ENCODE measurements at places on chromosomes 2 and 18.

GRCh38 chr2:177155631-177156030 lies 57.0 kb upstream of the HNRNPA3 start:
- DNase-seq: no peak

- DNase-seq: no peak
Measured at GRCh38 chr2:35510636-35511035, 844.9 kb upstream of the CRIM1 start.

- DNase-seq: no peak
Measured at GRCh38 chr18:58336605-58337004, 292.3 kb downstream of the ALPK2 start.

- DNase-seq: peak; percentile 43
Measured at GRCh38 chr2:120238728-120239487, 13.7 kb upstream of the RALB start.

- no peak for DNase-seq
Measured at GRCh38 chr2:238897911-238898311, 50.0 kb downstream of the TWIST2 start.

- no peak for DNase-seq
Measured at GRCh38 chr2:142734231-142734630, 143.2 kb upstream of the KYNU start.

DNA sequence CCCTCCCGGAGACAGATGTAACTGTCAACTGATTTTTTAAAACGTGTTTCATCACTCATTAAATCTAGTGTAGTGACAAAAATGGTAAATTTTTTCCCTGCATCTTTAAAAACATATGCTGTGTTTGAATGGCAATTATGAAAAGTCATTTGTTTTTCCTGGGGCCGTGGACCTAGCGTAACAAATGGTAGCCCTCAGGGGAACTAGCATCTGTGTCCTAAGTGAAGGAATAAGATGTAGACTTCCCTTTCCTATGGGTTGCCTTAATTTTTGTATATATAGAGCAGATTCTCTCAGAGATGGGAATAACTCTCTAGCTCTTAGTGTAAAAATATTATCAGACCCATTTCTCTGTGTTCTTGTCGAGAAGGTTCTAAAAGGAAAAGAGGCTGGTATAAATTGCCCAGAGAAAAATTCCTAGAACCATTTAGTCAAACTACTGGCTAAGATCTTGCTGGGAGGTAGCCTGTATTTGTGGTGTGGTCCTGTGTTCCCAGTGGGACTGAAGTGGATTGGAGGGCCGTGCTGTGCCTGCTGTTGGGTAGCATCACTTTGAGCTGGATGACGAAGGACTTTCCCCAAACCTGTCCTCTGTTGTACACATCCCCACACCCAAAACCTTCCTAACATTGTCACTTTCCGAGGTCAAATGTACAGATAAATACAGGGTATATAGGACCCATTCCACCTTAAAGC lies 85.8 kb downstream of the LIMS1 start:
- DNase-seq: no peak

All from fibroblast of villous mesenchyme (primary cell).